Cerebellum (tissue), 4 donors: ENCODE measurements at places on chromosomes 1 and 21. TPM values are rescaled to one million over a fixed set of nuclear protein-coding genes. Genes with fewer than 3 reads are reported as not detected.

The DCST2 gene
- not detected for total RNA-seq

The BRDT gene
- total RNA-seq: not detected

The C1QC gene
- total RNA-seq: 8.4 TPM

The SSBP3 gene
- total RNA-seq: 36.4 TPM

The LAD1 gene
- total RNA-seq: not detected
